ENCODE measurements at places on chromosomes 7 and 10. TPM values are rescaled to one million over a fixed set of nuclear protein-coding genes. Genes with fewer than 3 reads are reported as not detected.

Gene PRPS1L1
- total RNA-seq: not detected

Gene BBIP1
- total RNA-seq: 32.8 TPM

Gene OR2A42
- not detected for total RNA-seq

Gene SPACDR
- 0.68 TPM for total RNA-seq

Gene AKR1C3
- 1,217 TPM for total RNA-seq

Gene IL2RA
- not detected for total RNA-seq

Gene ICA1
- total RNA-seq: 0.90 TPM

Gene FAM171A1
- total RNA-seq: 26.5 TPM

Gene CLIP2
- total RNA-seq: 20.7 TPM

Gene GRM8
- total RNA-seq: not detected

Gene GPR15LG
- not detected for total RNA-seq

Gene EPO
- total RNA-seq: not detected

Gene GFRA1
- 10.2 TPM for total RNA-seq

Gene EPHB6
- total RNA-seq: 0.40 TPM

Gene ZNF425
- total RNA-seq: 0.97 TPM

Gene MBL2
- not detected for total RNA-seq

Gene GNAT3
- not detected for total RNA-seq

Gene FAM24A
- total RNA-seq: not detected

Gene BRI3
- 162 TPM for total RNA-seq

Gene ANKRD30A
- total RNA-seq: 0.52 TPM
